ENCODE measurements at places on chromosomes 3 and 15.

- no peak for DNase-seq
These were observed 619.5 kb upstream of the TBL1XR1 start for GRCh38 chr3:177816667-177817208.

GRCh38 chr3:72974956-72975355 lies 21.7 kb upstream of the PPP4R2 start:
- DNase-seq = no peak

DNA sequence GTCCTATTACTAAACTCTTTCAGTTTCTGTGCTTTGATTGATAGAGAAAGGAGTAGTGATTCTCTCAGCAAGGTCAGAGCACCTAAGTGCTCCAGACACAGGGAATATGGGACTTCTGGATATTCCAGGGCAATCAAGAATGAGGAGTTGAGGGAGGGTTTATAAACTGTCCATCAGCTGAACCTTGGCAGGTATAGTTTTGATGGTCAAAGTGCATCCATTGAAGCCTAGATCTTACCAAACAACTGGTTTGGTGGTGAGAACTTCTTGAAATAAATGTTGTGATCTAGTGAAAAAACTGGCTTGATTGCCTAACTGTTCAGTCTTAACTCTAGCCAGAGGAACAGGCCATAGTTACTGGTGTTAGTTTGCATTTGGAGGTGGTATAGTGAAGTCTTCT lies 207.0 kb upstream of the ONECUT1 start:
- no peak for DNase-seq

- DNase-seq = no peak
These were observed 12.9 kb downstream of the SLC25A20 start for GRCh38 chr3:48885753-48886152.

DNA sequence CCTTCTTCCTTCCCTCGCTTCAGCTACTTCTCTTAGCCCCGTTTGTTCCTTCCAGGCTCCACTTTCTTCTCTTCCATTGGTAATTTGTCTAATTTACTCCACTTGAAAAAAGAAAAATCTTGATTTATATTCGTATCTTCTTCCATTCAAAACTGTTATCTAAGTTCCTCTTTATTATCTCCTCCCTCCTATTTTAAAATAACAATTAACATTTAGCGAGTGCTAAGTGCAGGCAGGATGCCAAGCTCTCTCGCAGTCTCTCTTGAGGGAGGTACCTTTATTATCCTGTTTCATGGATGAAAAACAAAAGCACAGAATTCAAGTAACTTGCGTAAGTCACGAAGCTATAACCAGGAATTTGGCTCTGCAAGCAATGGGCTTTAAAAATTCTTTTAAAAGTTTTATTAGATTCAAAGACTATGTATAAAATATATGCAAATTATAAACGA lies 418.9 kb upstream of the NAALADL2 start:
- DNase-seq = no peak

DNA sequence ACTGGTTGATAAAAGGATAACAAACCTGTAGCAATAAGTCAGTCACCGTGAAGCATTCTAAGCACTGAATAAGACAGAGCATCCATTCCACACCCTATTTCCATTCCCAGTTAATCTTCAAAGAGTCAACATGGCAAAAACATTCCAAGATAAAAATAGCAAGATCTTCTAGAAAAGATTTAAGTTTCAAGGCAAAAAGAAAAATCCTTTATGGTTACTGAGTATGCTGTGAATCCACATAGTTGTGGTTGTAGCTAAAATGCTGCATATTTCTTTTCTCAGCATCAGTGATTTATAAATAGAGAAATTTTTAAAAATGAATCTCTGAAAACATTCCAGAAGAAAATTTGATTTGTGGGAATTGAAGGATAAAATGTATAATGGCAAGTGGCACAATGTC lies 21.1 kb downstream of the GAP43 start:
- no peak for DNase-seq

All from activated CD4-positive, alpha-beta T cell treated with anti-CD3 and anti-CD28 coated beads, Interleukin-2, Interleukin-4, amounts not matched to agents 100 ng/mL and 50 ng/mL, durations not matched to agents 16 hours and 8 hours (primary cell).